ENCODE measurements at places on chromosomes 16 and 17. TPM values are rescaled to one million over a fixed set of nuclear protein-coding genes. Genes with fewer than 3 reads are reported as not detected.
A peak's percentile ranks its signal among the peaks of the same experiment; 100 is the strongest.

Gene TMC7
- 1.4 TPM for total RNA-seq

DNA sequence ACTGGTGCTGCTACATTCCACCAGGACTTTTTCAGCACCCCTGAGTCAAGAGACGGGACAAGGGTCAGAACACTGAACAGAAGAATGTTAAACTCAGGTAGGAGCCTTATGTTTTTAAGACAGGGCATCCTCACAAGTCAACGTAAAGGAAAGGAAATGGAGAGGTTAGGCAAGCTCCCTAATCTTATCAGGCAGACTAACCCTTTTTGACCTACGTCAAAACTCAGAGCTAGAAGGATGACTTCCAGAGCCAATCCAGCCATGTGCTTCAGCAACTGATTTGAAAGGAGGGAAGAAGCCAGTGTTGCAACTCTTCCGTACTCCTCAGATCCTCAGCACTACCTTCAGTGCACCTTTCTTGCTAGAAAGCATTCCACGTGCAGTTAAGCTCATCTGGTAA lies 46.8 kb downstream of the REXO5 start:
- DNase-seq: no peak

- no peak for DNase-seq
Measured at GRCh38 chr17:5753421-5753820, 169.1 kb upstream of the NLRP1 start.

Gene PDILT
- not detected for total RNA-seq

GRCh38 chr17:53919356-53919755 lies 96.6 kb downstream of the KIF2B start:
- no peak for DNase-seq

DNA sequence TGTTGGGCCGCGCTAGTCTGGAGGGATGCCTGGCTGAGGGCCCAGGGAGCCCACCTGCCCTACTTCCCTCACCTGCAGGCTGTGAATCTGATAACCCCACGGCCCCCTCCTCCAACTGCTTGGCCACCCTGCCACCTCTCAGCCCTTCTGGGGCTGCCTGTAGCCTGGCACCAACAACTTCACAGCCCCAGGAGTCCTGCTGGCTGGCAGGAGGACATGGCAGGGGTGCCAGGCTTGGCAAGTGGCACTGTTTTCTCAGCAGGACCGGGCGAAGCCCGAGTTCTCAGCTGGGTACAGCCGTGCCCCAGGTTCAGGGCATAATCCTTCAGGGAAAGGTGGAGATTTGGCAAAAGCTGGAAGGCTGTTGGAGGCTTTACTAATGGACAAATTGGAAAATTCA lies 129.6 kb downstream of the CMIP start:
- no peak for DNase-seq

Gene KRTAP4-9
- not detected for total RNA-seq

Gene TP53TG3F
- total RNA-seq: not detected

Gene WDR81
- 14.5 TPM for total RNA-seq

DNA sequence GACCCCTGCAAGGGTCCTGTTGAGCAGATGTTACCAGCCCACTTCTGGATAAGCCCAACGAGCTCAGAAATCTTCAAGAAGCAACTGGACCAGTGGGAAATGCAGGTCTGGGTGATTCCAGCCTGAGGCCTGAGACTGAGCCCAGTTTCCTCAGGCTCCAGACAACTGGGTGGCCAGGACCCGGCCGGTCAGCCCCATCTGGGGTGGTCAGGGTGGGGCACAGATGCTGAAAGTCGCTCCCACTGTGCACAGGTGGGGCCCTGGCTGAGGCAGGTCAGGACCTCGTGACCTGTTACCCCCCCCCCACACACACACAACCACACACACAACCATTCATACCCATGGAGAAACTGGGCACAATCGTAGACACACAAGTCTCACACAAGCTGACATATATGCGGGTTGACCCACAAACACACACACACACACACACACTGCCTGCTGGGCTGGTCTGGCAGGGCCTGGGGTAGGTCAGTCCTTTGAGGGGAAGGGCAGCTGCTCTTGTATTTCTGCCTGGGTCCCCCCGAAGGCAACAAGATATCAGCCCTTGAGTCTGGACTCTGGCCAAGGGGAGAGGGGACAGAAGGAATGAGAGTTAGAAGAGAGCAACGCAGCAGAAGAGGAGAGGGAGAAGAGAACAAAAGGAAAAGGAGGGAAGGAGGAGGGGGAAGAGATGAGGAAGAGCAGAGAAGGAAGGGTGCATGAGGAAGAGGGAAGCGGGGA lies 99.0 kb upstream of the CDH5 start:
- DNase-seq: peak; percentile 68

GRCh38 chr16:53629151-53629550 lies 74.5 kb downstream of the RPGRIP1L start:
- DNase-seq: no peak

DNA sequence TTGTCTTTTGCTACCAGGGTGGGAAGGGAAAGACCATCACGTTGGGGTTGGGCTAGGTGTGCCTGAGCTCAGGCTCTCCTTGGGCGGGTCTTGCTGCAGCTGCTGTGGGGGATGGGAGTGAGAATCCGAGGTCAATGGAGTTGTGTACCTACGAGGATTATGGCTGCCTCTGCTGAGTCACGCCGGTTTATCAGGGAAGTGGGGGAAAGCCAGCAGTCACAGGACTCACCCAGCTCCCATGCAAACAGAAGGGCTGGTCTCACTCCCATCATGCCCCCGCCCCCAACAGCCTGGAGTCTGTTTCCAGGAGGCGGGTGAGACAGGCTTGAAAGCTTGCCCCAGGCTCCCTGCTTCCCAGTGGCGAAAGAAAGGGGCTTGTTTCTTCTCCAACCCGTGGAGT lies 1259.0 kb upstream of the GOT2 start:
- no peak for DNase-seq

- no peak for DNase-seq
Measured at GRCh38 chr16:81831722-81832126, 52.6 kb downstream of the PLCG2 start.

GRCh38 chr16:50496990-50497389 lies 51.2 kb upstream of the NKD1 start:
- peak; percentile 25 for DNase-seq

GRCh38 chr17:49748223-49748622 lies 15.7 kb downstream of the FAM117A start:
- DNase-seq: no peak

DNA sequence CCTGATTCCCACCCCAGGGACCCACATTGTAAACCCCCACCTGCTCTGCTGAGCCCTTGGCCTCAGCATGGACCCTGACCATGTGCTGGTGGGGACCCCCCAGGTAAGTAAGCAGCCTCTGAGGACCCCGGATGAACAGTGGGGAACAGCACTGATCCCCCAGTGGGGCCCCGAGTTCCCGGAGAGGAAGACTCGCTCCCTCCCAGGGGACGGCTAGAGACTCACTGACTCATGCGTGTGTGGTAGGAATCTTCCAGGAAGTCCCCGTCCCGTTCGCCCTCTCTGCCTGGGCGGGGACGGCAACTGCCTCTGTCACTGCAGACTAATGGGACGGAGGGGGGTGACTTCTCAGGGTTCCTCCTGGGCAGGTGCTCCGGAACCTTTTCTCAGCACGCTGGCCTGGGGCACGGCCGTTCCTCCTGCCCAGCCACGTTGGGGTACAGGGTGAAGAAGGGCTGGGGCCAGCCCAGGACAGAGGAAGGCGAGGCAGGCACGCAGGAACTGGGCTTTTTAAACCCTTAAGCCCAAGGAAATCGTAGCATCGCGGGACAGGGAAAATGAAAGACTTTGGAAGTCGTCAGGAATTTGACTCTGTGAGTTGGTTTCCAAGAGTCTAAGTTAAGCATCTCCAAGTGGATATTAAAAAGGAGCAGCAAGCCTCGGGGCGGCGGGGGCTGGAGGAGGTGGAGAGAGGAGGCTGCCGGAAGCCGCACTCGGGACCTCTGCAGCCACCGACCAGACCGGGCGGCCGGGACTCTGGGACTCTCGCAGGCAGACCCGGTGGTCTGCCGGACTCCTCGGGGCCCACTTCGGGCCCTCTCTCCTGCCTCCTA lies 178.7 kb downstream of the SEC14L1 start:
- DNase-seq: no peak

GRCh38 chr16:80203821-80204220 lies 337.0 kb upstream of the DYNLRB2 start:
- no peak for DNase-seq

Gene NKD1
- 43.2 TPM for total RNA-seq

GRCh38 chr17:63481488-63481870 lies 4.6 kb downstream of the ACE start:
- no peak for DNase-seq

DNA sequence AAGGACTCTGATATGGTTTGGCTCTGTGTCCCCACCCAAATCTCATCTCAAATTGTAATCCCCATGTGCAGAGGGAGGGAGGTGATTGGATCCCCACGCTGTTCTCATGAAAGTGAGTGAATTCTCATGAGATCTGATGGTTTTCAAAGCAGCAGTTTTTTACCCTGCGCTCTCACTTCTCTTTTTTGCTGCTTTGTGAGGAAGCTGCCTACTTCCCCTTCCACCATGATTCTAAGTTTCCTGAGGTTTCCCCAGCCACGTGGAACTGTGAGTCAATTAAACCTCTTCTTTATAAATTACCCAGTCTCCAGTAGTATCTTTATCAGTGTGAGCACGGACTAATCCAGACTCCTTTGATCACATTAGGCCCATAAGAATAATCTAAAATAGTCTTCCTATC lies 719.7 kb upstream of the CDH8 start:
- DNase-seq: no peak

GRCh38 chr17:75507733-75508719 lies 7.3 kb downstream of the CASKIN2 start:
- DNase-seq: no peak

DNA sequence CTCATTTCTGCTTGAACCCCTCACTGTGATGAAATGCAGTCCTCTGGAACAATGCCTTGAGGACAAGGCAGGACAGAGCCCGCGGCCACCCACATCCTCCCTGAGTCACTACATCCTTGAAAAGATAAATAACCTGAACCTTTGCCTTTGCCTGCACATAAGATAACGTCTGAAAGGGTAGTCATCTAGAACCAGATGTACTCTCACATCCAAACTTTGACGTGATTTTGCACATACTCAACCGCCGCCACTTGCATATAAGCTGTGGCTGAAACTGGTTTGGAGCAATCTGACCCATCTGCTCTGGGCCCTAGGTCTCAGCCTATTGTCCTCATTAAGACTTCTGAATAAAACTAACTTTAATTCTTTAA lies 252.1 kb downstream of the PHKB start:
- no peak for DNase-seq

GRCh38 chr17:58576679-58577367 lies 62.4 kb upstream of the MTMR4 start:
- no peak for DNase-seq

- peak; percentile 62 for DNase-seq
Measured at GRCh38 chr17:59165933-59166342, 10.4 kb downstream of the PRR11 start.

- DNase-seq: no peak
Measured at GRCh38 chr17:50163843-50164696, 1.7 kb upstream of the SGCA start.

Gene ABCC12
- not detected for total RNA-seq

Gene NOTUM
- total RNA-seq: 1.9 TPM

Gene MAFG
- total RNA-seq: 30.0 TPM

Gene HEATR9
- total RNA-seq: not detected

Gene HBA1
- total RNA-seq: not detected

DNA sequence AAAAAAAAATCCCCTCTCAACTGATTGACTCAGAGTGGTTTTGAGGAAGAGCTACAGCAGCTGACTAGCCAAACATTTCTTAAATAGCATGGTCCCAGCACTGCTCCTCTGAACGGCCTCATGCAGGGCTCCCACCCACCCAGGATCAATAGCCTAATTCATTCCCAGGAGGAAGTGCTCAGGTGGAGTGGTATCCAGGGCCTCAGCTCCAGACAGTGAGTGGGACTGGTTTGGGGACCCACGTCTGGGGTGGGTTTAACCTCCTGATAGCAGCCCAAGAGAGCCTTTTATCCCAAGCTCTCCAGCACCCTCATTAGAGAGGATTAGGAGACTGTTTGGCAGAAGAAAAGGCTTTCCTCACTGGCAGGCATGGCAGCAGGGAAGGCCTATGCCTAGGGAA lies 68.5 kb upstream of the CDH5 start:
- peak; percentile 25 for DNase-seq

DNA sequence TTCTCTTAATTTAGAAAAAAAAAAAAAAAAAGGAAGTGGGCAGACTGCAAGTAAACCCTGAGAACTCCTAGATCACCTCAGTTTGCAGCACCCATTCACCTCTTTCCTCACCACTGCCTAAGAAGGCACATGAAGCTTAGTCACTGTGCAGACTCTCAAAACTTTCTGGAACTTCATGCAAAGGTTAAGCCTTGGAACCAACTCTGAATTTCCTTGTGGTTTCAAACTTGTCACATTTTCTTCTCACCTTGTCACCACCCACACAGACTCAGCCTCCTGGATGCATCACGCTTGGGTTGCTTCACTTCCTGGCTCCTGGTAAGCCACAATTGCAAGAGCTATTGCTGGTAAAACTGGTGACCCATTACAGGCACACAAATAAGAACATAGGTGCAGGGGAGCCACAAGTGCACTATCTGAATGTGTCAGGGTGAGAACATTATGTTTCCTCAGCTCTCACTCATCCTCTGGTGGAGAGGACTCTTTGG lies 15.0 kb upstream of the CPD start:
- no peak for DNase-seq

Gene TSPOAP1
- 18.4 TPM for total RNA-seq

Gene PPP1R1B
- 1.8 TPM for total RNA-seq

Gene G6PC3
- total RNA-seq: 63.7 TPM

DNA sequence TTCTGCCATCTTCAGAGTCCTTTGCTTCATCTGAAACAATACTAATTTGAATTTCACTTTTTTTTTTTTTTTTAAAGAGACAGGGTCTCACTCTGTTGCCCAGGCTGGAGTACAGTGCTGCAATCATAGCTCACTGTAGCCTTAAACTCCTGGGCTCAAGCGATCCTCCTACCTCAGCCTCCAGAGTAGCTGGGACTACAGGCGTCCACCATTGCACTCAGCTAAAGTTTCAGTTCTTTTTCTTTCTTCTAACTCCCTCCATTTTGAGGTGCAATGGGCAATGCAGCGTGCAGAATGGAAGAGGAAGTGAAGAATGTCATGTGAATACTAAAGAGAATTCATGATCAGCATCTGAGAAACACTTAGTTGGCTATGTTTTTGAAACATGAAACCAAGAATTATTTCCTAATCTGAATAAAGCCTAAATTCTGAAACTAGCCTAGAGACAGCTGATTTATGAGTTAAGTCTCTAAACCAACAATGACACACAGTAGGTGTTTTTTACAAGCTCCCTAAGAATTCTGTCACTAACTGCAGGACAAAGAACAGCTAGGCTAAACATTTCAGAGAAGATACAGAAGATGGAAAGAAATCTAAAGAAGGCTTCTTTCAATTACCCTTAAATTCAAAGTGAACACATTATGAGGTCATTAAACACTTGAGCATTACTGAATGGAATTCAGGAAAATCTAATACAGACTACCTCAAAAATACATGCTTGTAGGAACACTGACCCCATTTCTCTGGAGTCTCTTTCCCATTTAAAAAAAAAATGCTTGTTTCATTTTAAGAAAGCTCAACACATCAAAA lies 21.0 kb downstream of the SNN start:
- no peak for DNase-seq

GRCh38 chr17:36807496-36808179 lies 129.6 kb upstream of the LHX1 start:
- DNase-seq: no peak

GRCh38 chr16:84072014-84072413 lies 29.4 kb upstream of the SLC38A8 start:
- no peak for DNase-seq

- no peak for DNase-seq
Measured at GRCh38 chr16:17829811-17830210, 359.1 kb upstream of the XYLT1 start.

- peak; percentile 70 for DNase-seq
Measured at GRCh38 chr17:68600067-68600930, 868 bp downstream of the FAM20A start.

Data from type B pancreatic cell (in vitro differentiated cells).